Glutamatergic neuron (in vitro differentiated cells): ENCODE measurements at places on chromosomes 12 and 14. TPM values are rescaled to one million over a fixed set of nuclear protein-coding genes. Genes with fewer than 3 reads are reported as not detected.

GRCh38 chr12:49708851-49709250 is 1.6 kb upstream of the FMNL3 start:
- no peak overlapping the region for H3K4me3 ChIP-seq
- DNase-seq: no peak
- no peak overlapping the region for H3K27ac ChIP-seq
- H3K4me1 ChIP-seq: peaks cover 13% of the 10 kb centered on the region
- no peaks in the 10 kb centered on the region for H3K36me3 ChIP-seq

DNA sequence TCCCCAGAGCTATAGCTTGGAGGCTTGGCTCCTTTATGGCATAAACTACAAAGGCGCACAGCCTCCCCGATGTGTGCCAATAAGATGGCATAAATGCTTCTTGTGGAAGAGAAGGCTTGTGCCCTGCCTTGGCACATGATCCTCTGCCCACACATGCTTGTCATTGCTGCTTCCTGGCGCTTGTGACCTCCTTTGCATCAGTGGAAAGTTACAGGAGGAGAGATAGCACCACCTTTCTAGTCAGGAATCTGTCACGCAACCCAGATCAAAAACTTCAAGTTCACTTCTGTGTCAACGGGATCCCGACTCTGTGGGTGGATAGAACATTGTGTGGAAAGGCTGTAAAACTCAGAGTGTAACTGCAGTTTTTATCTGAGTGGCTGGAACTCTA is 183.8 kb upstream of the HIF1A start:
- peaks cover 2% of the 10 kb centered on the region for H3K27me3 ChIP-seq
- H3K4me3 ChIP-seq: no peak overlapping the region

GRCh38 chr12:108637222-108637971 is 3.7 kb upstream of the SELPLG start:
- peak overlapping the region; percentile 46 for H3K4me3 ChIP-seq
- H3K27me3 ChIP-seq: peaks cover 14% of the 10 kb centered on the region
- peaks cover 4% of the 10 kb centered on the region for H3K36me3 ChIP-seq
- peaks cover 44% of the 10 kb centered on the region for H3K4me1 ChIP-seq

DNA sequence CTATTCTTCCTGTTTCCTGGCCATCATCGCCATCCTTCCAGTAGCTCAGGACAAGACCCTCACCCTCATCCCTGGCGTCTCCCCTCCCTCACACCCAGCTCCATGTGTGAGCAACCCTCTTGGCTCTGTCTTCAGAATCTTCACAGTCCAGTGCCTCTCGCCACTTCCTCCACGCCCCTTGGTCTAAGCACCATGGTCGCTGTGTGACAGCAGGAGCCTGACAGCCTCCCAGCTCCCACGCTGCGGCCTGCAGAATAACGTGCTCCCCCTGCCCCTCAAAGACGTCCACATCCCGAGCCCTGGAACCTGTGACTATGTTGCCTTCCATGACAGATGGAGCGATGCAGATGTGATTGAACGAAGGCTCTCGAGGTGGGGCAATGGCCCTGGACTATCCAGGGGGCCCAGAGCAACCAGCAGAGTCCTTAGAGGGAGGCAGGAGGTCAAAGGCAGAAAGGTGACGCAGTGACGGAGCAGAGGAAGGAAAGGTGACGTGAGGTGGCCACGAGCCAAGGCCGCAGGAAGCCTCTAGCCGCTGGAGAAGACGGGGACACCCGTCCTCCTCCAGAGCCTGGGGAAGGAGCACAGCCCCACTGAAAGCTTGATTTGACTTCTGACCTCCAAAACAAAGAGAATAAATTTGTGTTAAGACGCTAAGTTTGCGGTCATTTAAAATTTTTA is 139.8 kb downstream of the CALM1 start:
- no peak overlapping the region for H3K27ac ChIP-seq
- H3K36me3 ChIP-seq: peaks cover 8% of the 10 kb centered on the region
- peaks cover 5% of the 10 kb centered on the region for H3K27me3 ChIP-seq
- peak overlapping the region; percentile 39 for H3K4me3 ChIP-seq

GRCh38 chr12:104596134-104596799 is 139.5 kb downstream of the CHST11 start:
- no peak overlapping the region for H3K27ac ChIP-seq
- H3K27me3 ChIP-seq: peaks cover 5% of the 10 kb centered on the region
- no peaks in the 10 kb centered on the region for H3K36me3 ChIP-seq
- peaks cover 26% of the 10 kb centered on the region for H3K4me1 ChIP-seq
- DNase-seq: no peak

- H3K4me3 ChIP-seq: no peak overlapping the region
- peaks cover 2% of the 10 kb centered on the region for H3K36me3 ChIP-seq
- H3K4me1 ChIP-seq: peaks cover 14% of the 10 kb centered on the region
- no peak for DNase-seq
Measured at GRCh38 chr14:63899953-63900352, 47.1 kb downstream of the SYNE2 start.

DNA sequence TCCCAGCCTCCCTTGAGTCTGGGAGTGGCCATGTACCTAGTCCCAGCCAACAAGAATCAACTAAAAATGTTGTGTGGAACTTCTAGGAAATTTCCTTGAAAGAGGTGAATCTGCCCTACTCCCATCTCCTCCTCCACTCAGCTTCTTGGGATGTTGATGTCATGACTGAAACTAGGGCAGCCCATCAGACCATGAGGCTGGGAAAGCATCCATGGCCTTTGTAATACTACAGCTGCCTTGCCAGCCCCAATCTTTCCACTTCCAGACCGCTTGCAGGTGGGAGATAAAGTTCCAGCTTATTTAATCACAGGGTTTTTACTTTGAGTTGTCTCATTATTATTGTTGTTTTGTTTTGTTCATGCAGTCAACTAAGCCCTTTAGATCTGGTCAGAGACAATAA is 170.3 kb upstream of the LMNTD1 start:
- no peaks in the 10 kb centered on the region for H3K36me3 ChIP-seq
- H3K4me1 ChIP-seq: no peaks in the 10 kb centered on the region
- no peak overlapping the region for H3K4me3 ChIP-seq
- H3K27me3 ChIP-seq: no peaks in the 10 kb centered on the region
- H3K27ac ChIP-seq: no peak overlapping the region
- no peak for DNase-seq

DNA sequence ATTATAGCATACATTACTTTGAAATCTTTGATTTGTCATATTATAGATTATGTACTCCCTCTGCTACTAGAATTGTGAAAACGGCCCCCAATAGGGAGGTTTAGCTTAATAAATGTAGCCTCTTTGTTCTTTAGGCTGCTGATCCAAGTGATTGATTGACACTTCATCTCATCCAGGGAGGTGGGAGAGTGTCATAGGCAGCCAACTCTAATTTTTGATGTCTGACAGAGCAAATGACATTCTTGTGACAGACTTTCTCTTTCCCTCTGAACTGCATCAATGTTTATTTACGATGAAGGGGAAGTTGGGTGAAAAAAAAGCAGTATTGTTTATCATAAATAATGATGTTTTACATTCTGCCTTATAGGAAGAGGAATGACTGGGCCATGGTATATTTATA is 221.4 kb downstream of the MDGA2 start:
- H3K4me1 ChIP-seq: no peaks in the 10 kb centered on the region
- no peaks in the 10 kb centered on the region for H3K36me3 ChIP-seq
- H3K27ac ChIP-seq: no peak overlapping the region
- no peak for DNase-seq
- no peaks in the 10 kb centered on the region for H3K27me3 ChIP-seq

GRCh38 chr14:60329274-60329673 is 80.3 kb downstream of the PPM1A start:
- peaks cover 17% of the 10 kb centered on the region for H3K4me1 ChIP-seq
- DNase-seq: no peak
- peaks cover 7% of the 10 kb centered on the region for H3K27me3 ChIP-seq
- no peak overlapping the region for H3K27ac ChIP-seq
- no peaks in the 10 kb centered on the region for H3K36me3 ChIP-seq

- no peak overlapping the region for H3K27ac ChIP-seq
- no peaks in the 10 kb centered on the region for H3K27me3 ChIP-seq
- peaks cover 11% of the 10 kb centered on the region for H3K4me1 ChIP-seq
Measured at GRCh38 chr14:34018564-34019244, 67.8 kb upstream of the EGLN3 start.

GRCh38 chr12:120480211-120480610 is 10.7 kb upstream of the SRSF9 start:
- H3K4me3 ChIP-seq: no peak overlapping the region
- DNase-seq: no peak
- peaks cover 2% of the 10 kb centered on the region for H3K27me3 ChIP-seq
- H3K4me1 ChIP-seq: peaks cover 10% of the 10 kb centered on the region

Gene ALG10
- total RNA-seq: 16.8 TPM

Gene RNF31
- total RNA-seq: 88.2 TPM

Gene FLVCR2
- total RNA-seq: not detected

Gene PMCH
- not detected for total RNA-seq

Gene PTPRQ
- total RNA-seq: not detected

Gene FOXG1
- not detected for total RNA-seq
